Type B pancreatic cell (in vitro differentiated cells): ENCODE measurements at places on chromosomes 6 and 20. TPM values are rescaled to one million over a fixed set of nuclear protein-coding genes. Genes with fewer than 3 reads are reported as not detected.

DNA sequence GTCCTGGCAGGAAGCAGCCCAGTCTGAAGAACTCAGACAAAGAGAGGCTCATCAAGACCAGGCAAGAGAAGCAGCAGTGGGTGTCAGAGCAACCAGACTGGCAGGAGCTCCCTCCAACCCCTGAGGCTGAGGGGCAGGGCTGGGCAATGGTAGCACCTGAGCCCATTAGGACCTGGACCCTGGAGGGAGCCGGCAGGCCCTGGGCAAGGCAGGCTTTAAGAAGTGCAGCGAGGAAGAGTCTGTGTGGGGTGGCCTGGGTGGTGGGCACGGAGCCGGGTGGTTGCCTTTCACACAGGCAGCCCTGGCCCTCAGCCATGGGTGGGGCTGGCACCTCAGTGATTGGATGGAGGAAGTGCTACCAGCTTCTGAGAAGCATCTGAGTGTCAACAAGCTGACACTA, 33.1 kb upstream of the IRF4 start:
- no peak for DNase-seq

DNA sequence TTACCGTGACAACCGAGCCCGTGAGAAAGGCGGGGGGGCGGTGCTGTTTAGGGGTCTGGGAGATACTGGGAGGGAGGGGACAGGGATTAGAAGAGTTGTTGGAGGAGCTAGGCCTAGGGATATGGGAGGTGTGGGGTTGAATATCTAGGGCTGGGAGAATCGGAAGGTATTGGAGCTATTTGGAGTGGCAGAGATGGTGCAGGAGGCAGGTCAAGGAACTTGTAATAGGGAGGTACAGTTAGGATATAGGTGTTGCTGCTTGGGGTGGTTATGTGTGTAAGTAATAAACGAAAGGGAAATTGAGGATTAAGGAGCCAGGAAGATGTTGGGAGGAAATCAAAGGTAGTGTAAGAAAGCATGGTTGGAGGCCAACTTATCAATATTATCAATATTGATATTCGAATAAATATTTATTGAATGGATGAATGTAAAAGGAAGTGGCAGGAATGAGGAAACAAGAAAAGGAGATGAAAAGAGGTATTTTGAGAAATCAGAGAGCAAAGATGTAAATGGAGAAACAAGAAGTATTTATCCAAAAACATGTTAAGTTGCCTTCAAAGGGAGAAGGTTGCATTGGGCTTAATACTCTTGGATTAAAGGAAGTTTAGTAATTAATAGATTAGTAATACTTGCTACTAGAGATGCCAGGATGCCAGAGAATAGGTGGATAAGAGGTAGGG, 602 bp downstream of the PPP1R11 start:
- DNase-seq = no peak

- DNase-seq = no peak
Observed at GRCh38 chr20:63431944-63432343, 40.5 kb downstream of the KCNQ2 start.

- DNase-seq = no peak
Observed at GRCh38 chr6:98308564-98308963, 525.8 kb upstream of the POU3F2 start.

- DNase-seq = no peak
Observed at GRCh38 chr20:50230871-50231560, 40.4 kb downstream of the CEBPB start.

The MYLK4 gene
- 0.29 and 0.65 TPM in 2 replicates for total RNA-seq

- no peak for DNase-seq
Observed at GRCh38 chr20:35339636-35340035, 47.4 kb upstream of the FAM83C start.

- no peak for DNase-seq
Observed at GRCh38 chr20:4633780-4634179, 87.9 kb upstream of the PRND start.

The SLC24A3 gene
- 12.0 and 14.0 TPM in 2 replicates for total RNA-seq

The RBCK1 gene
- 81.3 and 84.9 TPM in 2 replicates for total RNA-seq

The FRS3 gene
- total RNA-seq = 2.2 and 7.0 TPM in 2 replicates

DNA sequence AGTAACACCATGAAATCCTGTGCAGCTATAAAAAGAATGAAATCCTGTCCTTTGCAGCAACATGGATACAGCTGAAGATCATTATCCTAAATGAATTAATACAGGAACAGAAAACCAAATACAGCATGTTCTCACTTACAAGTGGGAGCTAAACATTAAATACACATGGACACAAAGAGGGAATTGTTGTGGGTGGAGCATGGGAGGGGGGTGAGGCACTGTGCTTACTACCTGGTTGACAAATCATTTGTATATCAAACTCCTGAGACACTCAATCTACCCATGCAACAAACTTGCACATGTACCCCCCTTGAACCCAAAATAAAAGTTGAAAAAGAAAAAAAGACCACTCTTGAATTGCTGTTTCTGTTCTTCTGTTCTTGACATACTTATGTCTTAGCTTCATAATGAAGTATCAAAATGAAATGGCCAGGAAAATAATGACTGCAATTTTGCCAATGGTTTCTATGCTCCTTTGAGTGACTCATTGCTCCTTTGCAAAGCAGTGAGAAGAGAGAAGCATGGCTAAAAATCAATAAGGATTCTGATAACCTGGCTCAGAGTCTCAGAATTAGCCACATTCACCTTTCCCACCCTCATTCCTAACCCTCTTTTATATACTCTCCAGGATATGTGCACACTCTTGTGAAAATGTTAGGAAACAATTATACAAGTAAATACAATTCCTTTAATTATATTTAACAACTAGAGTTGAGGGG, 71.0 kb downstream of the CYP39A1 start:
- DNase-seq = no peak

DNA sequence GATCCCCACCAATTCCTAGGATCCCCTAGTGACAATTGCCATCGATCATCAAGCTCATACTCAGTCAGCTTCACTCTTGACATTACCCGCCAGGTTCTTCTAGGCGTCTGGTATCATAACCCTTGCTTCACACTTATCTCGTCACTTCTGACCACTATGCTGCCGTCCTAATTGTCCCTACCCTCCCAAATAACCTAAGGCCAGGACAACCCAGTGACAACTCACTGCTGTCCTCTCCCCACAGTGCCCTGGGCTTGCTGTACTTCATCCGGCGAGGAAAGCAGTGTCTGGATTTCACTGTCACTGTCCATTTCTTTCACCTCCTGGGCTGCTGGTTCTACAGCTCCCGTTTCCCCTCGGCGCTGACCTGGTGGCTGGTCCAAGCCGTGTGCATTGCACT, 3.7 kb downstream of the SYS1 start:
- no peak for DNase-seq

DNA sequence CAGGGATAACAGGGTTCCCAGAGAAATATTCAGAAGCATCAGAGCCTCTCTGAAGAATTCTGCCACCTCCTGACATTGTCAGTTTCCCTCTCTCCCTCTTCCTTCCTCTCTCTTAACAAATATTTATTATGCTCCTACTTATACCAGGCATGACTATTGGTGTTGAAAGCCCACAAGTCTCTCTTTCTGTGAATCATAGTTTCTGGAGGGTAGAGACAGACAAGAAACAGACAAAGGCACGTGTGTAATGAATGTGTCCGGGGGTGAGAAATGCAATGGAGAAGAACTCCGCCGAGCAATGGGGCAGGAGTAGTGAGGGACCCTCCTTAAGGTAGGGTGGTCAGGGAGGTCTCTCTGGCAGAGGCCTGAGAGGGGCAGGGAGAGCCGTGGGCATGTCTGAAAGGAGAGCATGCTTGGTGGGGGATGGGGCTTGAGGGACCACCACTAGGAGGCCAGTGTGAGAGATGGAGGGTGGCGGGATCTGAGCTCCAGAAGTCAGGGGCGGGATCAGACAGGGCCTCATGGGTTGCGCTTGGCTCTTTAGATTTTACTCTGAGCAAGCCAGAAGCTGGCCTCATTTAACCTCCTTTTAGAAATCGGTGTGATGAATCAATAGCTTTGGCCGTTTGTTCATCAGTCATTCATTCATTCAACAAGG, 57.3 kb downstream of the EYA2 start:
- no peak for DNase-seq

The GID8 gene
- total RNA-seq = 55.8 and 68.7 TPM in 2 replicates

The RNF144B gene
- total RNA-seq = 10.8 and 19.4 TPM in 2 replicates
